ENCODE measurements at places on chromosomes 16 and 17.

GRCh38 chr16:9241177-9241576, 149.7 kb downstream of the HAPSTR1 start:
- DNase-seq: no peak

GRCh38 chr16:1037394-1038257, 34.9 kb upstream of the SSTR5 start:
- no peak for DNase-seq

GRCh38 chr16:11459722-11460121, 114.5 kb downstream of the RMI2 start:
- no peak for DNase-seq

- no peak for DNase-seq
These were observed 250.4 kb upstream of the N4BP1 start for GRCh38 chr16:48860341-48860740.

- no peak for DNase-seq
These were observed 5.4 kb downstream of the VMP1 start for GRCh38 chr17:59712862-59713261.

GRCh38 chr16:57677622-57678369, 9.7 kb downstream of the ADGRG3 start:
- no peak for DNase-seq

DNA sequence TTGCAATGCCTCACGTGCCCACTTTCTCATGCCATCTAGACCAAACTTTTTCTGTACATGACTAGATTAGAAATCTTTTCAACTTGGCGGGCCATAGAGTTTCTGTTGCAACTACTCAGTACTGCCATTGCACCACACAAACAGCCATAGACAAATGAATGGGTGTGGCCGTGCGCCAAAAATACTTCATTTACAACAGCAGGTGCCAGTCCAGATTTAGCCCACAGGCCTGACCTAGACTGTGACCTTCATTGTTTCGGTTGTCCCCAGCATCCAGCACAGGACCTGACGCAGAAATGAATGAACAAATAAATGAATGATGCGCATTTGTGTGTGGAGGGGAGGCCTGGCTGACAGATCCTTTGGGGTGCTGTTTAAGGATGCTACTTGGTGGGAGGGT, 14.3 kb upstream of the PDK2 start:
- no peak for DNase-seq

DNA sequence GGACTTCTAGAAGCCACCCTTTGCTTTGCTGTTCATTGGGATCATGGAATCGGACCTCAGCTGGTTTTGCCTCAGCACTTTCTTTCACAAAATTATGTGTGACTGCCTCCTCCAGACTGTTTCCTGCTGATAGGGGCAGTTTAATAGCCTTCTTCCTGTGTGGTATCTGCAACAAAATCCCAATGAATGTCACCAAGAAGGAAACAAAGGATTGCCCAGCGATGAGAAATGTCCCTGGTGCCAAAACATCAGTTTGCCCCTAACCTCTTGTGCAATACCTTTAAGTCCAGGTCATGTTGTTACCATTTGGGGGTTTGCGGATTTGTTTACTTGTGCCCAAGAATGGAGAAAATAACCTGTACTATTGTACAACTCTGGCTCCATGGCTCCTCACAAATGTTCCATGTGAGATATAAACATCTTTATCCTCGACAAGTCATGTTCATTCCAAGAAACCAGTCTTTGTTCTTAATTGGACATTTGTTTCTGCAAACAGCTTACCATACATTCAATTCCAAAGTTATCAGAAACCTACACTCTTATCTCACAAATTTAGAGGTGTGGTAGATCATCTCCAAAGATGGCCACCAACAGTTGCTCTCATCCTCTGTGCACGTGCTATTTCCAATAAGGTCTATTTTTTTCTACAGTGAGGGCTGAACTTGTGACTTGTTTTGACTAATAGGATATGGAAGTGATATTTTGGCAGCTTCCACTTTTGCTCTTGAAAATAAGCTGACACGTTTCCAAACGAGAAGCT, 14.8 kb downstream of the TAC4 start:
- DNase-seq: no peak

- no peak for DNase-seq
These were observed 48.0 kb downstream of the TEKT5 start for GRCh38 chr16:10646581-10647263.

- no peak for DNase-seq
These were observed 195.5 kb upstream of the CIBAR2 start for GRCh38 chr16:85307552-85308364.

DNA sequence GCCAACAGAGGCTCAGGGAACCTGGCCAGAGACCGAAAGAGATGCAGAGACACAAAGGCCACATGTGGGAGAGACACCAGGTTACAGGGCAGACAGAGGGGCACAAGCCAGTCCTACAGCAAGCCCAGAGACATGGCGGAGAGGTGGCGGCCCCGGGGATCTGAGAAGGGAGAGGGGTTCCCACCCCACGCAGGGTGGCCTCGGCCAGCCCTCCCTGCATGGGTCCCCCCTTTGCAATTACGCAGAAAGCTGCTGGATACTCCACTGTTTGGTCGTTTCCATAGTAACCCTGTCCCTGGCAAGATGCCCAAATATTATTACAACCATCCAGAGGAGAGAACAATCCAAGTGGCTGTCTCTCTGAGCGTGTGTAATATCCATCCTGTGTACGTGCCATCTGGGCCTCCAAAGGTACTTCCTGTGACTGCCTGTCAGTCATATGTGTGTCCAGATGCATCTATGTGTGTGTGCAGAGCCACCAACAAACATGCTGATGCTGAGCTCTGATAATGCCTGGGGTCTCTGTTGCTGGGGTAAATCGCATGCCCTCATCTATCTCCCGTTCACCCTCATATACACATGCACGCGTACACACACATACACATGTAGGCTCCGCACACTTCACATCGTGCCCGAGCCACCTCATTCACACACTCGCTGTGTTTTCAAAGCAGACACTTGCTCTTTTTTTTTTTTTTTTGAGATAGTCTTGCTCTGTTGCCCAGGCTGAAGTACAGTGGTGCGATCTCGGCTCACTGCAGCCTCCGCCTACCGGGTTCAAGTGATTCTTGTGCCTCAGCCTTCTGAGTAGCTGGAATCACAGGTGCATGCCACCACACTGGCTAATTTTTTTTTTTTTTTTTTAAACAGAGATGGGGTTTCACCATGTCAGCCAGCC, 5.5 kb downstream of the PCGF2 start:
- DNase-seq: no peak

- no peak for DNase-seq
These were observed 291.0 kb downstream of the IRF8 start for GRCh38 chr16:86189934-86190333.

GRCh38 chr16:3009568-3010390, 2.9 kb upstream of the CLDN9 start:
- DNase-seq: peak; percentile 96

- peak; percentile 5 for DNase-seq
These were observed 16.9 kb downstream of the DOC2B start for GRCh38 chr17:164303-165235.
